ENCODE measurements at places on chromosomes 7 and 10.

DNA sequence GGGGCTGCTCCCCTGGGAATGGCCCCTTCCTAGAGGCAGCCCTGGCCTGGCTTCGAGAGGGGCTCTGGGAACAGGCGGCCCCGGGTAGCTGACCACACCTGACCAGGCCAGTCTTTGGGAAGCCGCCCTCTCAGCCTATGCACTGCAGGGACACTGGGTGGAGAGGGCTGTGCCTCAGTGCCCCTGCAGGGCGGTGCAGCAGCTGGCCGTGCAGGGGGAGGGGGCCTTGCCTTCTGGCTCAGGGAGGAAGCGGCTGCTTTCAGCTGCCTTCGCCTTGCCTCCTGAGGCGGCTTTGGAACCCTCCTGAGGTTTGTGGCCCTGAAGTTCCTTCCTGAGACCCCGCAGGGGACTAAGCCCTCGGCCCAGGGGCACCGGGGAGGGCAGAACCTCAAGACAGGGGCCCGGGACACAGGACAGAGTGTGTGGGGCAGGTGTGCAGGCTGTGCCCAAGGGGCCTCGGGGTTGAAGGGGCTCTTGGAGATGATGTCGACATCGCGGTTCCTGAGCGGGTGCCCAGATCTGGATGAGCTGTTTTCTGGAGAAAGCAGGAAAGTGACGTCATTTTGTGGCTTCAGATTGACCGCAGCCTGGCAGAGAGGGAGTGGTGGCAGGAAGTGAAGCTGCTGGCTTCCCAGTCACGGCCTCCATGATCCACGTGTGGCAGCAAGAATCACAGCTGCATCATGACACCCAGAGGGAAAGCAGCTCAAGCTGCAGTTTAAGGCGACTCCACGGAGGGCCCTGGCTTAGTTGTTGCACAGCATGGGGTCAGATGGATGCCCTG, 17.7 kb downstream of the ADAM8 start:
- peak; percentile 97 for DNase-seq

DNA sequence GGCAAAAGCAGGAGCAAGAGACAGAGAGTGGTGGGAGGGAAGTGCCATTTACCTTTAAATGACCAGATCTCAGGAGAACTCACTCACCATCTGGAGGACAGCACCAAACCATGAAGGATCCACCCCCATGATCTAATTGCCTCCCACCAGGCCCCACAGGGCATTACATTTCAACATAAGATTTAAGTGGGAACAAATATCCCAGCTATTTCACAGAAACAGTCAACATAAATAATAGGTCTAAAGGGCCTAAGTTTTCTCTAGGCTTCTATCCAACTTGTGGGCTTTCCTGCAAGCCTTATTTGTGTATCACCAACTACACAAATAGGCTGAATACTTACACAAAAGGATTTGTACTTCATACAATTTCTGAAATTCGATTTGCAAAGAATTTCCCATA, 196.8 kb upstream of the POT1 start:
- no peak for DNase-seq

- no peak for DNase-seq
Observed at GRCh38 chr10:77977016-77977415, 50.5 kb upstream of the DLG5 start.

GRCh38 chr7:156177422-156178055, 365.3 kb upstream of the SHH start:
- no peak for DNase-seq

DNA sequence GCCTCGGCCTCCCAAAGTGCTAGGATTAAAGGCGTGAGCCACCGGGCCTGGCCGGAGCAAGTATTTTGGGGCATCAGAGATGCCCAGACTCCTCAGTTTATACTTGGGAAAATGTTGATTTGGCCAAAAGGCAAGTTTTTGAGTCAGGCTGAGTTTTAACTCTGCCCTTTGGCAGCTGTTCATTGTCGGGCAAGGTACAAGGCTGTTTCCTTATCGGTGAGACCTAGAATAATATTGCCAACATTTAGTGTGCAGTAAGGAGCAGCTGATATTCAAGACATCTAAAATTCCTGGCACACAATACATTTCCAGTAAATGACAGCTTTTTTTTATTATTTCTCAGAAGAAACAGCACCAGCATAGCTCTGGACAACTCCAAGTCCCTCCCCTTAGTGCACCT, 147.6 kb upstream of the C7orf33 start:
- no peak for DNase-seq

GRCh38 chr7:106059556-106059955, 52.6 kb downstream of the SYPL1 start:
- DNase-seq: no peak

DNA sequence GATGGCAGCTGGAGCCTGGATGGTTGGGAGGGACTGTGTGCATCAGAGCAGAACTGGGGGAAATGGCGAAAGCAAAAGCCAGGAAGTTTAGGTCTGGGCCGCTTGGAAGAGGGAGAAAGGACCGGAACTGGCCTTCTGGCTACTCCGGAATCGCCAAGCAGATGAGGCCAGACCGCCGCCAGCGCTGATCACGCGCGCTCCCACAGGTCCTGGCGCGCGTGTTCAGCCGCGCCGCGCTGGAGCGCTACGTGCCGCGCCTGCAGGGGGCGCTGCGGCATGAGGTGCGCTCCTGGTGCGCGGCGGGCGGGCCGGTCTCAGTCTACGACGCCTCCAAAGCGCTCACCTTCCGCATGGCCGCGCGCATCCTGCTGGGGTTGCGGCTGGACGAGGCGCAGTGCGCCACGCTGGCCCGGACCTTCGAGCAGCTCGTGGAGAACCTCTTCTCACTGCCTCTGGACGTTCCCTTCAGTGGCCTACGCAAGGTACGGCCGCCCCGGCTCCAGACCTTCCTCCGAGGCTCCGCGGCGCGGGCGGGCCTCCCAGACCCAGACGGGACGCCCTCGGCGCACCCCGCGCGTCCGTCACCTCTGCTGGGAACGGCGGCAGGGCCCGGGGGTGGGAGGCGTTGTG, 2.0 kb downstream of the CYP26C1 start:
- DNase-seq: peak; percentile 55

DNA sequence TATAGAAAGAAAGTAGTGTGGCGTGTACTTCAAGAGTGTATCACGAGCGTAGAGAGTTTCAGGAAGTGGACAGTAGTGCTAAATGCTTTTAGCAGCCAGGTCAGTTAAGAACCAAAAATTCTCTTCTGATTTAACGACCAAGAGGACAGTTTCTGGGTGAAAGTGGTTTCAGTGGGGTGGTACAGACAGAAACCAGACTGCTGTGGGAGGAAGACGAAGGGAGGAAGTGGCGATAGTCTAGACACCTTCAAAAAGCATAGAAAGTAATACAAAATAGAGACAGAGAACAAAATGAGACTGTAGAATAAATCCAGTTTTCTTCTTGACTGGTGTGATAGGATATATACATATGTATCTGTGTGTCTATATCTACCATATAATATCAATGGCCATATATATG, 93.5 kb downstream of the MBL2 start:
- no peak for DNase-seq

DNA sequence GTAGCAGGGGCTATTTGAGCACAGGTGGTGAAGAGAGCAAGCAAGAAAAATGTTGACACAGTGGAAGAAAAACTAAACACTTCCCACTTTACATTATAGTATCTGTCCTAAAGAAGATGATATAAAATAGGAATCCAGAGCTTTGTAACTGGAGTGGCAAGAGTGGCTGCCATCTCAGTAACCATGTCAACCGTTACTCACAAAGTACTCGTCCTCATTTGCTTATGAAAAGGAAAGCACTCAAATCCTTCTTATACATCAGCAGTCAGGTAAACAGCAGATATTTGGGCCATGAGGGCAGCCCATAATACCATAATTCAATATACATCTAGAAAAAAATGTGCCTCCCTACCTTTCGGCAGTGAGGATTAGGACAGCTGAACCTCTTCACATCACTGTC, 70.1 kb downstream of the RNF216 start:
- no peak for DNase-seq

GRCh38 chr10:122060250-122060649, 71.3 kb downstream of the TACC2 start:
- DNase-seq: no peak

DNA sequence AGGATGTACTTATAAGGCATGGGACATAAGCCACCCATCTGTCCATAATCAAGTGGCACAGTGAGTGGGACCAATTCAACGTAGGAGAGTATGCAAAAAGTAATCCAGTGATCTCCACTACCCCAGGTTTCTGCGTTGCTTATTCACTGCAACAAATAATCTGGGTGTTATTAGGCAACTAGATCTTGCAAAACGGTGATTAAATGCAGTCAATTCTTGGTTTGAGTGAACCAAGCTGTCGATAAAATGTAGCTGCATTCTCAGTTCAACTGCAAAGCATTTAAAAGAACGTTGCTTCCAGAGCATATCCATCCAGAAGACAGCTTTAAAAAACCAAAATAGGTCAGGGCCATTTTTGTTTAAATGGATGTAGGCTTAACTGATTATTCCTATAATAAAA, 5.0 kb downstream of the LSMEM1 start:
- DNase-seq: no peak

DNA sequence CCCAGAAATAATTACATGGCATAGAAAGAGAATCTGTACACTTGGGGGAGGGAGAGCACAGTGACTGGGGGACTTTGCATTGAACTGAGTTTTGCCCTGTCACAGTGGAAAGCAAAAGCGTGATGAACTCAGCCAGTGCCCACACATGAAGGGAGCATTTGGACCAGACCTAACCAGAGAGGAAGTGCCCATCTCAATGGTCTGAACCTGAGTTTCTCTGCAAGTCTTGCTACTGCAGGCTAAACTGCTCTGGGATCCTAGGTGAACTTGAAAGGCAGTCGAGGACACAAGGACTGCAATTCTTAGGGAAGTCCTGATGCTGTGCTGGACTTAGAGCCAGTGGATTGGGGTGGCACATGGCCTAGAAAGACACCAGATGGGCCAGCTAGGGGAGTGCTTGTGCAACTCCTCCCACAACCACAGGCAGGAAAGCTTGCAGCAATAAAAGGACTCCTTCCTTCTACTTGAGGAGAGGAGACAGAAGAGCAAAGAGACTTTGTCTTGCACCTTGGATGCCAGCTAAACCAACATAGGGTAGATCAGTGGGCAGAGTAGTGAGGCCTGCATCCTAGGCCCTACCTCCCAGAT, 259.0 kb downstream of the GRM8 start:
- no peak for DNase-seq

DNA sequence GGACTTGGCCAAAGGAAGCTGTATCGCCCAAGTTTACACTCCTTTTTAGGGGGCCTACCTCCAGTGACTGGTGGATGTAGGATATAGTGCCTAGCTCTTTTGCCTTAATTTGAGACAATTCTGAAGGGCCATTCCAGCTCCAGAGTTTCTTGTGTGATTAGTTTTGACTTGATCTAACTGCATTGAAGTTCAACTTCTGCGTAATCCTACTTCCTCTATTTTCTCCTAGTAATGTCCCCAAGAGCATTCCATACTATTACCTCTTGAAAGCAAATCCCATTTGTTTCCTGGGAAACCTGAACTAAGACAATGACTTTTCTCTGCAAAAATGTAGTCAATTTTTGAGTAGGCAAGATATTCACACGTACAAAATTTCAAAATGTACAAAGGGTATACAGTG, 4.7 kb upstream of the H2AZ2 start:
- no peak for DNase-seq

DNA sequence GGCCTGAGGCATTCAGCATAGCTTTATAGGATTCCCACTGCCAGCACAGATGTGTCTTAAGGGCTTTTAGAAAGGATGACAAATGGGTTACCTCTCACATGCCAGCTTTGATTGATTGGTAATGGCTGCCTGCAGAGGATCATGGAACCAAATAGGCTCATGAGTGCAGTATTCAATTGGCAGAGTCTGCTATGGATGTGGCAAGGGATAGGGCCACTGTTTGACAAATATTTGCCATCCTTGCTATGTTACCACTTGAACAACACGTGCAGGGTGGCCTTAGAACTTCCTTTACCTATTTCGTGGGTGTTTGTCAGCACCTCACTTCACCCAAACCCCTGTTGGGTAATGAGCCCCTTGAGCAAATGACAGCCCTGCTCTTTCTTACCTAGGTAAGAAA, 139.2 kb downstream of the C10orf105 start:
- DNase-seq: no peak

GRCh38 chr7:102883098-102883860, 29.5 kb upstream of the LRRC17 start:
- DNase-seq: no peak

DNA sequence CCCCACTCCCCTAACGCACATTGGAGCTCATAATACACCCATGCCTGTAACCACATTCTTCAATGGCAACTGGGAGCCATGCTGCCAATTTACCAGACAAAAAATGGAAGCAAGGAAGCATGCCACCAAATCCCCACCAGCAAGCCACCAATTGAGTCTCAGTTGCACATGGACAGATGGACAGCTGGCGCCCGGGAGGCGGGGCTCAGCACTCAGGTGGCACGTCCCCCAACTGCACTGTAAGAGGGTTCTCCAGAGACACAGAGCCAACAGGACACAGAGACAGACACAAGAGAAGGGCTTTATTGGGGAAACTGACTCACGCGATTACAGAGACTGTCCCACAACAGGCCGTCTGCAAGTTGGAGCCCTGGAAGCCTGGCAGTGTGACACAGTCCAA, 2.5 kb downstream of the MAD1L1 start:
- no peak for DNase-seq

- DNase-seq: no peak
Observed at GRCh38 chr10:130986846-130987245, 324.7 kb downstream of the TCERG1L start.

GRCh38 chr10:3023892-3024291, 43.5 kb upstream of the PFKP start:
- no peak for DNase-seq

- no peak for DNase-seq
Observed at GRCh38 chr7:120996333-120996987, 7.9 kb downstream of the CPED1 start.

- no peak for DNase-seq
Observed at GRCh38 chr7:80249619-80250295, 115.1 kb downstream of the GNAI1 start.

DNA sequence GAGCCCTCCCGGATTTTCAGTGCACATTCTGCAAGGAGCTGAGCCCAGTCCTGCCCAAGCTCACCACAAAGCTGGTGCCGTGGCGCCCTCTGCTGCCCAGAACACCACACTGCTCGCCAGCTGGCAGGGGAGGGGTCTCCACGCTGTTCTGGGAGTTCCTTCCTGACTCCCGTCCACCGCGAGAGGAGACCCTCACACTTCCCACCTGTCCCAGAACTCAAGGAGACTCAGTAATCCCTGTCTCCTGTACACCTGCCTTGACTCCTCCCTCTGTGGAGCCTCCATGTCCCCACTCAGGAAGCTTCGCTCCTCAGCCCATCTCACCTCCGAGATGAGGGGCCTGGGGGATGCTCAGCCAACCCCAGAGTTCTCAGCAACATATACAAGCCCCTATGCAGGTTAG, 11.3 kb downstream of the C10orf105 start:
- peak; percentile 70 for DNase-seq

- no peak for DNase-seq
Observed at GRCh38 chr10:34288634-34289033, 526.5 kb downstream of the PARD3 start.
